ENCODE measurements at places on chromosomes 4 and X.
A peak's percentile ranks its signal among the peaks of the same experiment; 100 is the strongest.

DNA sequence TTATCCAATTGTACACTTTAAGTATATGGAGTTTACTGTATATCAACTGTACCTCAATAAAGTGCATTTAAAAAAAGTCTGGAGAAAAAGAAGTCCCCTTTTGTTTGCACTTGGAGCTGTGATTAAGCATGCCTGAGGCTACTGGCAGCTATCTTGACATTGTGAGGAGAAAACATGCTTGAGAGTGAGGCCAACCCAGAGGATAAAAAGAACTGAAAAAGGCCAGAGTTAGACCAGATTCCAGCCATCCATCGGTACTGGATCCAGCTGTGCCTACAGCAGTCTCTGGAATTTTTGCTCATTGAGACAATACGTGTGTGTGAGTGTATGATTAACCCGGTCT is 57.4 kb downstream of the LGI2 start:
- no peak for DNase-seq

GRCh38 chr4:174189392-174190015 is 94.0 kb downstream of the FBXO8 start:
- no peak for DNase-seq

GRCh38 chr4:25022766-25023165 is 8.0 kb downstream of the LGI2 start:
- no peak for DNase-seq

- no peak for DNase-seq
Observed at GRCh38 chr4:8557151-8558076, 22.8 kb upstream of the GPR78 start.

GRCh38 chrX:9326369-9326768 is 138.5 kb upstream of the TBL1X start:
- peak; percentile 74 for DNase-seq

DNA sequence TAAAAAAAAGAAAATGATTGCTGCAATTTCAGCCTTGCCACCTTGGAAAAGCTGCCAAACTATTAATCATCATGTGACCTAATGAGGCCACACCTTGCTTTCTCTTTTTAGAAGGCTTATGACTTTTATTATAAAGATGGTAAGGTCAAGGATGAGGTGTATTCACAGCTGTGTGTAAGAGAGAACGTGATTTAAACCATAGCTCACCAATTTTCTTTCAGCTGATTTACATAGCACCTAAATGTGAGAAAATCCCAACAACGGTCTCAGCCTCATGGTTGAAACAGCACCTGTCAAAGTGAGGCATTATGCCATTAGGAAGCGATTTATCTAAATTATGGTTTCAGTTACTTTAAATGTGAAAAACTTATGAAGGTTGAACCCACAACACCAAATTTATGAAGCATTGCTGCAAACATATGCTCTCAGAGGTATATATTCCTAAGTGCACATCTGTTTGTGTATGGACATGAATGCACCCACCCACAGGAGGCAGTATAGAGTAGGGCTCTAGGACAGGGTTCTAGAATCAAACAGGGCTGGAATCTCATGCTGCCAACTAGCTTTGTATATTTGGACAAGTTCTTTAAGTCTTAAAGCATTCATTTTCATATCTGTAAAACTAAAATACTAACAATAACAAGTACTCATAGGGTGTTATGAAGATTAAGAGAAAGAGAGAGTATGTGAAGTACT is 40.7 kb downstream of the ANXA3 start:
- no peak for DNase-seq
